ENCODE measurements at places on chromosomes 12 and 14. TPM values are rescaled to one million over a fixed set of nuclear protein-coding genes. Genes with fewer than 3 reads are reported as not detected.

DNA sequence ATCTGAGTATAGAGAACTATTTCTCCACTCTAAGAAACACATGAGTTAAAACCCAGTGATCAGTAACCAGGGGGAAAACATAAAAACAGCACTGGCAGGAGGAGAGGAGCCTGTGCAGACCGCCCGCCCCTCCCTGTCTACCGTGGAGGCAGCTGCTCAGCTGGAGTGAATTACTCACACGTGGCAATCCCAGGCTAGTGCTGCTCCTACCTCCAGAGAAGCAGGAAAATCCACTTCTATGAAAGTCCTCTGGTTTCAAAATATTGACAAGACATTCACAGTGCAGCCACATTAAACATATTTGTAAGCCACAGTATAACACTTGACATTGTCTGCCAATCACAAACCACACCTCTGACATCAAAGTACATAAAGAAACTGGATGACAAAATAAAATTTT, 16.7 kb downstream of the TMEM132D start:
- no peak for ATAC-seq

DNA sequence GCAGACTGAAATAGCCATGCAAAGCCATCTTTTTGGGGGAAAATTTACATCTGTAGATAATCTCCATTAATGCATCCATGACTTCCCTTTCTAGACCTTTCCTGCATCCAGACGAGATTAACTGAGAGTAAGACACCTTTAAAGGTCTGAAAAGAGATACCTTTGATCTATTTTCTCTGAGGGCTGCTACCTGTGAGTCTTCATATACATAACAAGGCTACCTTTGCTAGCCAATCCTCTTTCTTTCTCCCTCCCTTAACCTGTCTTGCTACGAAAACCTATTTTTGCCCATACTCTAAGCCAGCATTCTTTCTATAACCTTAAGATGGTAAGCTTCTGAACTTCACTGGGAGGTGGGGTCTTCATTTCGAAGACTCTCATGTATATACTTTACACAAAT, 908.5 kb upstream of the FBXO33 start:
- no peak for ATAC-seq

DNA sequence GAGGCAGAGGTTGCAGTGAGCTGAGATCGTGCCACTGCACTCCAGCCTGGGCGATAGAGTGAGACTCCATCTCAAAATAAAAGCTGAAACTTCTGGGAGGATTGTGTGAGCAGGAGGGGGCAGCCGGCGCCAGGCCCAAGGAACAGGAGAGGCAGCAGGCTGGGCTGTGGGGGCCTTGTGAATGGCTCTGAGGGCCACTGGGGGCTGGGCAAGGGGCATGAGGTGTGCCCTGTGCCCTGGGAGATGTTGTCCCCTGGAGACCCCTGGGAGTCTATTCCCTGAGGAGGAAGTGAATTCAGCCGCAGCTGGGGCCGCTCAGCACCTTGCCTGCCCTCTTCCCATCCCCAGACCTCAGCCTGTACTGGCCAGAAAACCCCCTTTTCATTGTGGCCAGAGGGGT, 4.9 kb downstream of the LBHD2 start:
- ATAC-seq = no peak

- no peak for ATAC-seq
These were observed 66.2 kb downstream of the PRMT8 start for GRCh38 chr12:3557116-3557697.

DNA sequence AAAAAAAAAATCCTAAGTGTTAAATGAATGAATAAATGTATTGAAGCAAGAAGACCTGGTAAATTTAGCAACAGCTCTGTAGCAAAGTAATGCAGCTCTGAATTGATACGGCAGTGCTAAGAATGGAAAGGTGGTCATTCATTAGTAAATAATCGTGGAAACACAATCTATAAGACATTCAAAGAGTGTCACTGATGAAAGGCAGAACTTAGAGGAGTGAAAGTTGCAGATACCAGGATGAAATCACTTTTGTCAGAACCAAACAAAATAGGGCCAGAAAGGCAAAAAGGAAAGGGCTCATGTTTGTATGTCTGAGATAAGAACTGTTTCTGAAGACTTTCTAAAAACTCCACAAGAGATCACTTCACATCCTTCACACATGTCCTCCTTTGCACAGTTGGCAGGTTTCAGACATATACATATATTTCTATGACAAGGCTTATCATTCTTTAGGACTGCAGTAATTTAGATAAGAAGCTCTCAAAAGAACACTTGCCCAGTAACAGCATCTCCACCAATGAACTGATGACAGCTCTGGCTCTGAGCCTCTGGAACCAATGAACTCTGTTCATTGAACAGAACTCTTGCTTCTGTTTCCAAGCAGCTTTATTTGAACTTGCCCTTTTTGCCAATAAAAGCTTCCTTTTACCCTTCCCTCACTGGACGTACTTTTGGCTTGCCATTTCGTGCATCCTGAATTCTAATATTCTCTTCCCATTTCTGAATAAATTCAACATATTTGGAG, 4.2 kb upstream of the LRR1 start:
- no peak for ATAC-seq

The USP44 gene
- 10.0 TPM for total RNA-seq

DNA sequence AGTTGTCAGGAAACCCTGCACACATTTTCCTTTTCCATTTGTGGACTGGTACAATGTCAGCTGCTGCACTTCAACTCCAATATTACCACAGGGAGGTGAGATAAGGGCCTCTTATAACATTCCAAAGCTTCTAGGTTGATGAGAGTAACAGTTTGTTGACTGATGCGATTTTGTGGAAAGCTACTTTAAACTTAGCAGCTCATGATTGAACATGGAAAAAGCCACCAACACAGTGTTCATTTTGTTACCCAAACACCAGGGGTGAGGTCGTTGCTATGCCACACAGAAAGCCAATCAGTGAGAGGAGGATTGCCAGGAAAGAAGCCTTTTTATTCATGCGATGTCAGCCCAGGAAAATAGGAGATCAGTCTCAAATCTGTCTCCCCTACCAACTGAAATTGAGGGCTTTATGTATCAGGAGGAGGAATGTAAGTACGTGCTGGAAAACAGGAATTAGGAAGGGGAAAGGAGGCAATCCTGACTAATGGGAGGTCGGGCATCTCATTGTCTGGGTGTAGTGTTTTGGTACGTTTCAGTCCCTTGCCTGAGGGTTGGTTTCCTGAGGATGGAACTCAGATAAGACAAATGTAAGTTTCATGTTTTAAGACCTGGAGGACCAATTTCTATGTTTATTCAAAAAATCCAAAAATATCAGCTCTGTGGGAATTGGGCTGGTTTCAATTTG, 92.7 kb upstream of the PLEKHA5 start:
- no peak for ATAC-seq

DNA sequence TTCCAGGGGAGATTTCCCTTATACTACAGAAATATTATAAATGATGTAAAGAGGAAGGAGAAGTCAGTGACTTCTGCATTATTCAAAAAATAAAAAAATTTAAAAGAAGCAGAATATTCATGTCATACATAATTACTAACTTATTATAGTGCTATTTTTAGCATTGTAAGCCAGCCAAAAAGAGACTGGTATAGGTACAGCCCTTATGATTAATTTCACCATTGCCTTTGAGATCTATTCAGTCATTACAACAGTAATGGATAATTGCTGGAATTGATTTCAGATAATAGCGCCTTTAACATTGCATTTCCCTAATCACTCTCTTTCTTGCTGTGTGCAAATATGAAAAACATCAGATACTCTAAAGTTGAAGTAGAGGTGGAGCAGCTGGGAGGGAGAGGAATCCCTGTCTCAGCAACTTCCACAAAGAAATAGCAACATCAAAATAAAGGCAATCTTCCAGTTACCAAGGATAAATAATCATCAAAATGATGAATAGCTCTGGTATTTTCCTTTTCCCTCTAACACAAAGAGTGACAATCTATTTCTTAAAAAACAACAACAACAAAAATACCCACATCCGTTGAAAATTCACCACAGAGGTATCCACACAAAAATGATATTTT, 71.8 kb upstream of the OVCH1 start:
- peak; percentile 87 for ATAC-seq

DNA sequence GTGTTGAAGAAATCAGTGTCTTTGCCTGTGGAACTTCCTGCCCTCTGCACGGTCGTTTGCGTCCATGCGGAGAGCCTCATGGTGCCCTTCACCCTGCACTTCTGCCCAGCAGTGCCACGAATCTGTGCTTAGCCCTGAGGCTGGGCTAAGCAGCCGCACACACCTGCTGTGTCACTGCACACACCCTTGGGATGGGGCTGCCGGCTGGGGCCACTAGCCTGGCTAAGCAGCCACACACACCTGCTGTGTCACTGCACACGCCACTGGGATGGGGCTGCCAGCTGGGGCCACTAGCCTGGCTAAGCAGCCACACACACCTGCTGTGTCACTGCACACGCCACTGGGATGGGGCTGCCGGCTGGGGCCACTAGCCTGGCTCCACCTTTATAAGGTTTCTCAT, 188.5 kb downstream of the KIF26A start:
- no peak for ATAC-seq

The FSCB gene
- total RNA-seq = 0.26 TPM

GRCh38 chr12:105225505-105226015, 10.4 kb downstream of the APPL2 start:
- no peak for ATAC-seq

The OR4E2 gene
- total RNA-seq = not detected

GRCh38 chr12:48789858-48790326, 1.0 kb upstream of the ADCY6 start:
- ATAC-seq = no peak

The KCNH3 gene
- total RNA-seq = 1.1 TPM

GRCh38 chr14:29603696-29604095, 324.0 kb downstream of the PRKD1 start:
- no peak for ATAC-seq

DNA sequence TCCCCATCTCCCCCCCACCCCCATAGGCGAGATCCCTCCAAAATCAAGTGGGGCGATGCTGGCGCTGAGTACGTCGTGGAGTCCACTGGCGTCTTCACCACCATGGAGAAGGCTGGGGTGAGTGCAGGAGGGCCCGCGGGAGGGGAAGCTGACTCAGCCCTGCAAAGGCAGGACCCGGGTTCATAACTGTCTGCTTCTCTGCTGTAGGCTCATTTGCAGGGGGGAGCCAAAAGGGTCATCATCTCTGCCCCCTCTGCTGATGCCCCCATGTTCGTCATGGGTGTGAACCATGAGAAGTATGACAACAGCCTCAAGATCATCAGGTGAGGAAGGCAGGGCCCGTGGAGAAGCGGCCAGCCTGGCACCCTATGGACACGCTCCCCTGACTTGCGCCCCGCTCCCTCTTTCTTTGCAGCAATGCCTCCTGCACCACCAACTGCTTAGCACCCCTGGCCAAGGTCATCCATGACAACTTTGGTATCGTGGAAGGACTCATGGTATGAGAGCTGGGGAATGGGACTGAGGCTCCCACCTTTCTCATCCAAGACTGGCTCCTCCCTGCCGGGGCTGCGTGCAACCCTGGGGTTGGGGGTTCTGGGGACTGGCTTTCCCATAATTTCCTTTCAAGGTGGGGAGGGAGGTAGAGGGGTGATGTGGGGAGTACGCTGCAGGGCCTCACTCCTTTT, 2.7 kb downstream of the GAPDH start:
- no peak for ATAC-seq

DNA sequence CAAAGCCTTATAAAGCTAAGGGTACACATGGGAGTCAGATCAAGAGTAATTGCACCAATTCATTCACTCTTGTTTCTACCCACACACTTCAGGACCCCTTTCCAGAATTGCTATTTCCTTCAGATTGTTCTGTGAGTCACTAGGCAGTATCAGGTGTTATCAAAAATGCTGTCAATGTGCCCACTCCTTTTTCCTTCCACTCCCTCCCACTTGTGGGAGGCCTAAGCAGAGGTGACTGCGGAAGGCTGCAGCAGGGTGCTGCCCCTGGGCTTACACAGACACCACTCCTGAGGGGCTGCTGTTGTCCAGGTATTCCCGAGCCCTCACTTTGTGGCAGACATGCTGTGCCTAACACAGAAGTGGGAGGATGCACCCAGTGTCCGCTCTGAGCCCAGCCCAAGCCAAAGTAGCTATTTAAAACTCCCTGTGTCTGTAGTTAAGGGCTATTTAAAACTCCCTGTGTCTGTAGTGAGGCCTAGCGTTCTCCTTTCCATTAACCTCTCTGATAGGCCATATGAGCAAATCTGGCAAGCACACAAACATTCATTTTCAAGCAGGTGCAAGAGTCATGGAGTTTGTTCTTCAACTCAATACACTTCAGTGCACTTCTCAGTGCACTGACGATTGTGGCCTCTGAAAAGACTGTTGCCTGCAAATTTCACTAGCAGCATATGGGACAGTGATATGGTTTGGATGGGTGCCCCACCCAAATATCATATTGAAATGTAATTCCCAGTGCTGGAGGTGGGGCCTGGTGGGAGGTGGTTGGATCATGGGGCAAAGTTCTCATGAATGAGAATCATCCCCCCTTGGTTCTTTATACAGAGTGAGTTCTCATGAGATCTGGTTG, 117.8 kb downstream of the PHLDA1 start:
- ATAC-seq = no peak

DNA sequence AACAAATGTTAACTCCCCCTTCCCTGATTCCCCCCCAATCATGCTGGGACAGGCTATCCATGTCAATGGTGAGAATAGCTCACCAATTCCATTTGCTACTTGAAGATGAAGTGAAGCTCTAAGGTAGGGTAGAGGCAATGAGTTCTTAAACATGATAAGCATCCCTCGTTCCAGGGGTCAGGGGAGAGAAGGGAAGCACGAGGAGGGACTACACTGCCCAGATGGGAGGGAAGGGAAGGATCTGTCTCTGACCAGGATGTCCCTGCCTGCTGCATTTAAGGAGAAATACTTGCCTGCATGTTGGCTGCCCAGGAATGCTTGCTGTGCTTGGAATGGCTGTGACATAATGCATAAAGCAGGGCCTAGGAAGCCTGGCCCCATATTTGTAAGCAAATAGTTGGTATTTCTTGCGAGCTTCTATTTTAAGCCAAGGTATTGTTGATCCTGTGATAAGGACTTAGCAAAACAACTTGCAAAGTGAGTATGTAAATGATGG, 155.1 kb downstream of the CEP83 start:
- ATAC-seq = peak; percentile 53

The ESR2 gene
- total RNA-seq = 1.5 TPM
